ENCODE measurements at places on chromosomes 11 and 22. TPM values are rescaled to one million over a fixed set of nuclear protein-coding genes. Genes with fewer than 3 reads are reported as not detected.

DNA sequence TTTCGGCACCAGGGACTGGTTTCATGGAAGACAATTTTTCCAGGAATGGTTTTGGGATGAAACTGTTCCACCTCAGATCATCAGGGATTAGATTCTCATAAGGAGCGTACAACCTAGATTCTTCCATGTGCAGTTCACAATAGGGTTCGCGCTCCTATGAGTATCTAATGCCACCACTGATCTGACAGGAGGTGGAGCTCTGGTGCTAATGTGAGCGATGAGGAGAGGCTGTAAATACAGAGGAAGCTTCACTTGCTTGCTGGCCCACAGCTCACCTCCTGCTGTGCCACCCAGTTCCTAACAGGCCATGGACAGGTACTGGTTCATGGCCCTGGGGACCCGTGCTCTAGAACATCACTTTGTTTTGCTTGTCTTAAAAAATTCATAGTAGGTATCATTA lies 41.8 kb upstream of the AMPD3 start:
- H3K36me3 ChIP-seq, result no peaks in the 10 kb centered on the region
- no peak overlapping the region for H3K4me3 ChIP-seq

GRCh38 chr11:105183987-105184386 lies 44.4 kb upstream of the CARD18 start:
- no peak for DNase-seq
- H3K36me3 ChIP-seq, result no peaks in the 10 kb centered on the region
- no peak overlapping the region for H3K4me3 ChIP-seq
- no peaks in the 10 kb centered on the region for H3K27me3 ChIP-seq
- peaks cover 7% of the 10 kb centered on the region for H3K4me1 ChIP-seq
- H3K27ac ChIP-seq, result no peak overlapping the region

- H3K36me3 ChIP-seq, result no peaks in the 10 kb centered on the region
- DNase-seq, result no peak
- no peaks in the 10 kb centered on the region for H3K4me1 ChIP-seq
- no peak overlapping the region for H3K4me3 ChIP-seq
- H3K27ac ChIP-seq, result no peak overlapping the region
These were observed 24.6 kb upstream of the LRRC32 start for GRCh38 chr11:76695133-76695532.

GRCh38 chr22:46432164-46433068 lies 96.9 kb downstream of the TRMU start:
- H3K27me3 ChIP-seq, result no peaks in the 10 kb centered on the region
- H3K4me1 ChIP-seq, result no peaks in the 10 kb centered on the region
- H3K27ac ChIP-seq, result no peak overlapping the region
- DNase-seq, result no peak
- H3K36me3 ChIP-seq, result peaks cover 8% of the 10 kb centered on the region

DNA sequence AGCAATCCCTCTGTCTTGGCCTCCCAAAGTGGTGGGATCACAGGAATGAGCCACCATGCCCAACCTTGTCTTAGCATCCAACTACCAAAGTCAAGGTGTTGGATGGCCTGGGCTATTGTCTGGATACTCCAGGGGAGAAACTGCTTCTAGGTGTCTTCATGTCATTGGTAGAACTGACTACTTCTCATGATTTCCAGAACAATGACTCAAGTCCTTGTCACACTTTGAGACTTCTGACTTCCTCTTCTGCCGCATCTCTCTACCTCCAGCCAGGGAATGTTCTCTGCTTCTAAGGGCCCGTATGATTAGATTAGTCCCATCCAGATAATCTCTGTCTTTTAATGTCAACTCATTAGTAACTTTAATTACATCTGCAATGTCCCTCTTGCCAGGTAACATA lies 30.6 kb downstream of the APOL6 start:
- no peak overlapping the region for H3K4me3 ChIP-seq
- DNase-seq, result no peak
- H3K36me3 ChIP-seq, result no peaks in the 10 kb centered on the region
- peaks cover 8% of the 10 kb centered on the region for H3K27me3 ChIP-seq
- H3K27ac ChIP-seq, result no peak overlapping the region

The PTPN5 gene
- total RNA-seq, result 11.3 TPM

GRCh38 chr11:132910011-132910760 lies 622.1 kb downstream of the OPCML start:
- no peak overlapping the region for H3K4me3 ChIP-seq
- no peak for DNase-seq
- peaks cover 4% of the 10 kb centered on the region for H3K4me1 ChIP-seq
- no peaks in the 10 kb centered on the region for H3K36me3 ChIP-seq

DNA sequence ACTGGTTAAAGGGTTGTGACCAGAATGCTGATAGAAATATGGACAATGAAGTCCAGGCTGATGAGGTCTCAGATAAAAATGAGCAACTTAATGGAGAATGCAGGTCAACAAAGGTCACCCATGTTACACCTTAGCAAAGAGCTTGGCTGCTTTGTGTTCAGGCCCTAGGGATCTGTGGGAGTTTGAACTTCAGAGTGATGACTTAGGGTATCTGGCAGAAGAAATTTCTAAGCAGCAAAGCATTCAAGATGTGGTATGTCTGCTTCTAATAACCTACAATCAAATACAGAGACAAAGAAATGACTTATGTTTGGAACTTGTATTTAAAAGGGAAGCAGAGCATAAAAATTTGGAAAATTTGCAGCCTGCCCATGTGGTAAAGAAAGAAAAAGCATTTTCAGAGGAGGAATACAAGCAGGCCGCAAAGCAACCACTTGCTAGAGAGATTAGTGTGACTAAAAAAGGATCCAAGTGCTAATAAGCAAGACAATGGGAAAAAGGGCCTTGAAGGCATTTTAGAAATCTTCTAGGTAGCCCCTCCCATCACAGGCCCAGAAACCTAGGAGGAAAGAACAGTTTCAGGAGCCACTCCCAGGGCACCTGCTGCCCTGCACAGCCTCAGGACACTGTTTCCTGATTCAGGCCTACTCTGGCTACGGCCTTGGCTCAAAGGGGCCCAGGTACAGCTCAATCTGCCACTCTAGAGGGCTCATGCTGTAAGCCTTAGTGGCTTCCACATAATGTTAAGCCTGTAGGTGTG lies 41.3 kb downstream of the TNKS1BP1 start:
- H3K27me3 ChIP-seq, result no peaks in the 10 kb centered on the region
- H3K36me3 ChIP-seq, result no peaks in the 10 kb centered on the region
- H3K4me1 ChIP-seq, result peaks cover 6% of the 10 kb centered on the region
- no peak for DNase-seq

The PATE4 gene
- not detected for total RNA-seq

The TIMP3 gene
- total RNA-seq, result 3.2 TPM

The FAM180B gene
- 0.29 TPM for total RNA-seq

GRCh38 chr11:6013042-6013441 lies 6.3 kb upstream of the OR56A4 start:
- peaks cover 3% of the 10 kb centered on the region for H3K27me3 ChIP-seq
- no peaks in the 10 kb centered on the region for H3K4me1 ChIP-seq
- H3K27ac ChIP-seq, result no peak overlapping the region
- no peak overlapping the region for H3K4me3 ChIP-seq
- H3K36me3 ChIP-seq, result no peaks in the 10 kb centered on the region
- DNase-seq, result no peak

GRCh38 chr11:19537803-19538453 lies 174.7 kb upstream of the NAV2 start:
- H3K4me1 ChIP-seq, result peaks cover 5% of the 10 kb centered on the region
- H3K36me3 ChIP-seq, result no peaks in the 10 kb centered on the region
- H3K27me3 ChIP-seq, result peaks cover 13% of the 10 kb centered on the region

DNA sequence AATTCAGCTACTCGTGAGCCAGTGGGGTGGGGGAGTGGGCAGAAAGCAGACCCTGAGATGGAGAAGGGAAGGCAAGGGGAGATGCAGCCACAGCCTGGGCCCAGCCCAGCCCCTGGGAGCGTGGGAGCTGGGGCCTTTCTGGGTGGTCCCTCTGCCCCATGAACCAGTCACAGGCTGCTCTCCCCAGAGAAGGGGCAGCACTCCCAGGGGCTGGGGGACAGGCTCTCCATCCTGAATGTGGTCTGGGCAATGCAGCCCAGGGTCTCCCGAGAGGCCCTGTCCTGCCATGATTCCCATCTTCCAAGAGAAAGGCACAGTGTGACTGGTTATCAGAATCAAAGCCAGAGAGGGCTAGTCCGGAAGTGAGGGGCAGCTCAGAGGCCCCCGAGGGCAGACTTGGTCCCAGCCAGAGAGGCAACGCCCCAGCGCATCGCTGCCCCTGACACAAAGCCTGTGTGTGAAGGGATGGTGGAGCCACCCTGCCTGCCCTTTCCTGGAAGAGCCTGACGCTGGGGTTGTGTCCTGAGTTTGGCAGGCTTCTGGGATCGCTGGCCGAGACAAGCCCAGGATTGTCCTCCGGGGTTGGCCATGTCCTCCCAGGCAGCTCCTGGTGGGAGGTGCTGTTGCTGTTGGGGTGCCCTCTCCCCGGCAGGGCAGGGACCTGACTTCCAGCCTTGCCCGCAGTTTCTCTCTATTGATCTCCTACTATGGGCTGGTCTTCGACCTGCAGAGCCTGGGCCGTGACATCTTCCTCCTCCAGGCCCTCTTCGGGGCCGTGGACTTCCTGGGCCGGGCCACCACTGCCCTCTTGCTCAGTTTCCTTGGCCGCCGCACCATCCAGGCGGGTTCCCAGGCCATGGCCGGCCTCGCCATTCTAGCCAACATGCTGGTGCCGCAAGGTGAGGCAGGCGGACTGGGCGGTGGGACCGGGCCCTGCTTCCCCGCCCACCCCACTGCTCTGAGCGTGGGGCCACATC lies 23.8 kb upstream of the SLC22A12 start:
- peak overlapping the region; percentile 85 for H3K27ac ChIP-seq
- no peak for DNase-seq
- no peaks in the 10 kb centered on the region for H3K36me3 ChIP-seq
- H3K27me3 ChIP-seq, result peaks cover 12% of the 10 kb centered on the region
- peak overlapping the region; percentile 45 for H3K4me3 ChIP-seq
- H3K4me1 ChIP-seq, result peaks cover 8% of the 10 kb centered on the region

The SYTL2 gene
- total RNA-seq, result 4.7 TPM

DNA sequence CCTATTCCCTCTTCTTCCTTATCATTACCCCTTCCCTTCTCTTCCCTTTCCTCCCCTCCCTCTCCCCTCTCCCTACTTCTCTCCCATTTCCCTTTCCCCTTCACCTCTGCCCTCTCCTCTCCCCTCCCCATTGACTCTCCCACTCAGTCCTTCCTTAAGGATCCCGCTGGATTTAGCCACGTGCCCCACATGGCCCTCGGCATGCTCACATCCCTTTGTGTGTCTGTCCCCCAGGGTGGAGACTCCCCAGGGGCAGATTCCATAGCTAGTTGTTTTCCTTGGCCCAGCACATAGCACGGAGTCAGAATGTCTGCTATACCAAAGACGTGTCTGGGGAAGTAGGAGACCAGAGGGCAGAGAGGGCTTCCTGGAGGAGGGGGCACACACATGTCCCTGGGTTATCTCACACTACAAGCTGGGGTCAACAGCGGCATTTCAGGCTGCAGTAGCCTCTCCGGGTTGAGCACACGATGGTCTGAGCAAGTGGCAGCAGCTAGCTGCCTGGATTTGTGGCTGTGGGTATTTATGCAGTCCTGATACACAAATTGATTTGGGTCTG lies 487.0 kb downstream of the TBC1D22A start:
- no peak overlapping the region for H3K27ac ChIP-seq
- H3K36me3 ChIP-seq, result peaks cover 2% of the 10 kb centered on the region
- no peak for DNase-seq
- H3K4me1 ChIP-seq, result no peaks in the 10 kb centered on the region
- no peak overlapping the region for H3K4me3 ChIP-seq
- H3K27me3 ChIP-seq, result no peaks in the 10 kb centered on the region

DNA sequence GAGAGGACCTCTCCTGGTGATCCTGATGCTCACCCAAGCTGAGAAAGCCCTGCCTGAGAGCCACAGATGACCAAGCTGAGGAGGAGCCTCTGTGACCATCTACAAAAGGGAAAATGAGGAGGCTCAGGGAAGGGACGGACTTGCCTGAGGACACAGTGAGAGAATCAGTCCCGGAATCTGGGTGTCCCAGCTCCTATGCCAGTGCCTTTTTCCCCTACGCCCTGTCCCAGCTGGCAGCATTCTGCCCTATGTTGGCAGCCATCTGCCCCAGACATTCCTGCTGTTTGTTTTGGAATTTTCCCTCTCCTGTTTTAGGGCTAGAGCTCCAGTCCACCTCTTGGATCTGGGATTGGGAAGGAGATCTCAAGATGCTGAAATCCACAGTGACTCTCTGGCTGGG lies 54.6 kb downstream of the C11orf58 start:
- H3K36me3 ChIP-seq, result peaks cover 24% of the 10 kb centered on the region
- no peak for DNase-seq
- no peak overlapping the region for H3K27ac ChIP-seq
- H3K27me3 ChIP-seq, result no peaks in the 10 kb centered on the region
- H3K4me3 ChIP-seq, result no peak overlapping the region

DNA sequence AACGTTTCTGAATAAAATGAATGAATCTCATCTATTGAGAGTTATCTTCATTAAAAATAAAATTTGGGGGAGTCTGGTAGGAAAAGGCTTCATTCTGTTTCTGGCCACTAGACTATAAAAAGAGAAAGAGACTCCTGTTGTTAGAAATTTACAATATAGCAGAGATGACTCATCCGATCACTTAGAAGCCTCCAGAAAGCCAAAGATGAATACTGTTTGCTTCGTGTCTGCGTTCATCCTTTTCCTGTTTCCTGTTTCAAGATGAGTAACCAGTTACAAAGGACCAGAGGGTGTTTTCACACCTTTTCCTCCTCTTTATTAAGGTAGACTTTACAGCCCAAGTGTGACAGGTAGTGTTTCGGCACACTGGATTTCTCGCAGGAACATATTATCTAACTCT lies 1120.7 kb downstream of the LRRC4C start:
- H3K27me3 ChIP-seq, result no peaks in the 10 kb centered on the region
- DNase-seq, result no peak
- no peak overlapping the region for H3K4me3 ChIP-seq

- H3K4me1 ChIP-seq, result peaks cover 4% of the 10 kb centered on the region
- H3K27ac ChIP-seq, result no peak overlapping the region
- DNase-seq, result no peak
- H3K27me3 ChIP-seq, result peaks cover 12% of the 10 kb centered on the region
These were observed 144.7 kb downstream of the TTC17 start for GRCh38 chr11:43503417-43503816.

The MPZL3 gene
- total RNA-seq, result 7.4 TPM

GRCh38 chr11:126112547-126112946 lies 49.9 kb upstream of the CDON start:
- no peak for DNase-seq
- H3K36me3 ChIP-seq, result no peaks in the 10 kb centered on the region
- peaks cover 22% of the 10 kb centered on the region for H3K4me1 ChIP-seq
- H3K27ac ChIP-seq, result no peak overlapping the region
- H3K4me3 ChIP-seq, result no peak overlapping the region

GRCh38 chr11:108569896-108570295 lies 23.7 kb downstream of the EXPH5 start:
- no peak overlapping the region for H3K4me3 ChIP-seq
- peaks cover 3% of the 10 kb centered on the region for H3K4me1 ChIP-seq
- no peaks in the 10 kb centered on the region for H3K27me3 ChIP-seq

- no peak overlapping the region for H3K27ac ChIP-seq
- H3K4me1 ChIP-seq, result peaks cover 39% of the 10 kb centered on the region
- DNase-seq, result no peak
- no peaks in the 10 kb centered on the region for H3K36me3 ChIP-seq
These were observed 128.0 kb downstream of the DSCAML1 start for GRCh38 chr11:117669062-117669461.

The OR51V1 gene
- not detected for total RNA-seq

The MFRP gene
- total RNA-seq, result not detected

The GGTLC2 gene
- total RNA-seq, result not detected

- no peaks in the 10 kb centered on the region for H3K36me3 ChIP-seq
- no peak for DNase-seq
- H3K27ac ChIP-seq, result no peak overlapping the region
- H3K27me3 ChIP-seq, result peaks cover 7% of the 10 kb centered on the region
These were observed 16.2 kb downstream of the PIWIL4 start for GRCh38 chr11:94583213-94583865.

The ZNF280A gene
- not detected for total RNA-seq

GRCh38 chr11:116828632-116829524 lies 829 bp upstream of the APOC3 start:
- H3K4me1 ChIP-seq, result peaks cover 23% of the 10 kb centered on the region
- DNase-seq, result no peak
- H3K4me3 ChIP-seq, result no peak overlapping the region
- H3K27me3 ChIP-seq, result peaks cover 2% of the 10 kb centered on the region

The POTEH gene
- not detected for total RNA-seq
